ENCODE measurements at places on chromosomes 1 and 21.

DNA sequence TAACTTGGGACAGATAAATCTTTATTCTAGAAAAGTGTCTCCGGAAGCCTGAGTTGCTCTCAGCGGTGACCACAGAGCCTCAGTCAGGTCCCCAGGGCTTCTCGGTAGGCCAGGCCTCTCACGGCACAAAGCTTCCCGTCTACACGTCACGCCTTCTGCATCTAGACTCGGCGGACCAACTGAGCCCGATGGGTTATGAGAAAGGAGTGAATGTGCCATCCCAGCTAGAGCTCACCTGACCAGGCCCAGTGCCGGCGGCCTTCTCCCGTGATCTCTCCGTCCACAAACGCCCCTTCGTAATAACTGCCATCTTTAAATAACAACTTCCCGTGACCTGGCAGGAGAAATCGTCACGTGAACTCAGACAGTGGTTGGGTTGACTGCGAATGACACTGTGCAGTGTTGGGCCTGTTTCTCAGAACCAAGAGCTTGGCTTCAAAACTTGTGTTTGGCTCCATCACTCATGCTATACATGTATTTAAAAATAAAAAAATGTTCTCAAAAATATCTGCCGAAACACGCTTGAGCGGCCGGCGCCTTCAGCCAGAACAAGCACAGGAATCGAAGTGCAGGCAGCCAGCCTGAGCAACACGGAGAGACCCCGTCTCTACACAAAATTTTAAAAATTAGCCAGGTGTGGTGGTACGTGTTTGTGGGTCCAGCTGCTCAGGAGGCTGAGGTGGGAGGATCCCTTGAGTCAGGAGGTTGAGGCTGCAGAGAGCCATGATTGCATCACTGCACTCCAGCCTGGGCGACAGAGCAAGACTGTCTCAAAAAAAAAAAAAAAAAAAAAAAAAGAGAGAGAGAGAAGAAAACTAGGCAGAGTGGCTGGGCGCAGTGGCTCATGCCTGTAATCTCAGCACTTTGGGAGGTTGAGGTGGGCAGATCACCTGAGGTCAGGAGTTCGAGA is 3.1 kb downstream of the MORN1 start:
- DNase-seq, result no peak

- no peak for DNase-seq
These were observed 76.7 kb upstream of the ARHGEF16 start for GRCh38 chr1:3377604-3378279.

DNA sequence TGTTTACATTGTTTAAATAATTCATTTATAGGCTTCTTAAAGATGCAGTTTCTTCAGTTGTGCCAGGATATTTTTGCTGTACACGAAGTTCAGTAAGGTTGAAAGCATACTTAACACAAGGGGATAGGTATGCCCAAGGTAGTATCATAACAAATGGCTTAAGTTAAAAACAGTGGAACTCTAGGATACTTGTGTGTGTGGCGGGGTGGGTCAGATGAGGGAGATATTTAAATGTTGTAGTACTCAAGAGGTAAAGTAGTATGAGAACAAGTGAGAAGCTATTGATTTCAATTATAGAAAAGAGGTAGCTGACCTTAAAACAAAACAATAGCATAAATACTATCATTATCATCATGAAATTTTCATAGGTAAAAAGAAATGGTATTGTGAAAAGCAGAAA is 6.2 kb downstream of the LRRC7 start:
- DNase-seq, result no peak

DNA sequence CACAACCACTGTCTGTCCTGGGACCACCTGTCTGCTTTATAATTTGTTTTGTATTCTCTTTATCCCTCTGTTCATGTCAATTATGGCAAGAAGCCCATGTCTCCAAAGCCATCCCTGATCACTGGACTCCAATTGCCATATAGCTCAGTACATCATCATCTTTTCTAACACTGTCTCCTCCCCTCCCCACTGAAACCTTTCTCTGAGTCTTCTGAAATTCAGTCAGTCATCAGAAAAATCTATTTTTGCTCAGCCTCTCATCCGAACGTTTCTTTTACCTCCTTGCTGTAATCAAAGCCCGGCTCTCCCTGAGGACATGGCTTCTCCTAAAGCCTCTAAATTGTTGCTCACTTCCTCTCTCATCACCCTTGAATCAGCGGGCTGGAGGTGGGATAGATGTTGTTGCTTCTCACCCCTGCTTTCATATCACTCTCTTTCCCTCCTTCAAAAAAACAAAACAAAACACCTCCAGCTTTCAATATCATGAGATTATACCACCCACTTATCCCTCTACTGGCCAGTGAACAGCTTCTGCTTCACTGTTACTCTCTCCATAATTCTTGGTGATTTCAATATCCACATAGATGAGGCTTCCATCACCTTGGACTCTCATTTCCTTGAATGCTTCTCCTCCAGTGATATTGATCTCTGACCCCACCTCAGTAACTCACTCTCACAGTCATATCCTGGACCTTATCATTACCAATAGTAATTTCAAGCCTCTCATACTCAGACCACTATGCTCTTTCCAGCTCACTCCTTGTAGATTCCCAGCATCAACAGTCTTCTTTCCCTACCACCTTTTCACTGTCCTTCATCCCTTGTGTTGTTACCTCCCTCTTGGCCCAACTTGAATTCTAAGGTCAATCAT is 27.8 kb downstream of the RAB3B start:
- no peak for DNase-seq

DNA sequence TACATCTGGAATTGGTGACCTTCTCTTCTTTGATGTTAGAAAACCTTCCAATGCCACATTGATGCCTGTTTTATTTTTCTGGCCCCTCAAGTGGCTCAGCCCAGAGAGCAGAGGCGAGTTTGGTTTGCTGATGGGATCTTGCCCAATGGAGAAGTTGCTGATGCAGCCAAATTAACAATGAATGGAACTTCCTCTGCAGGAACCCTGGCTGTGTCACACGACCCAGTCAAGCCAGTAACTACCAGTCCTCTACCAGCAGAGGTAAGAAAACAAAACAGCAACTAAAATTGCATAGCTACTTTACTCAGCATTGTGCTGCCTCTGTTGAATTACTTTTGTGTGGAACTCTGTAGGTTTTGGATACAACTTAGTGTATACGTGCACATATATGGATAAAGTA is 97.6 kb downstream of the CC2D1B start:
- DNase-seq, result no peak

DNA sequence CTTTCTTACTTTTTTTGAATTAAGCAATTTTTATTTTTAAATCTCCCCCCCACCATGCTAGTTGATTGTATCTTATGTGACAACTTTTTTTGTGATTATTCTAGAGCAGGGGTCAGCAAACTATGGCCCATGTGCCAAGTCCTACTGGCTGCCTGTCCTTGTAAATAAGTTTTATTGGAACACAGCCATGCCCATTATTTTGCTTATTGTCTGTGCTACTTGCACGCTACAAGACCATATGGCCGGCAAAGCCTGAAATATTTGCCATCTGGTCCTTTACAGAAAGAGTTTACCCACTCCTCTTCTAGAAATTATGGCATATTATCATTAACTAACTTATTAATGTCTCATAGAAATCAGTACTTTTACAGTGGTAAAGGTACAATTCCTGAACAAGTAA is 51.7 kb downstream of the AK5 start:
- no peak for DNase-seq

GRCh38 chr1:178310685-178311105 is 186.1 kb downstream of the CLEC20A start:
- DNase-seq, result peak; percentile 54

- DNase-seq, result no peak
These were observed 209.6 kb upstream of the DPYD start for GRCh38 chr1:98130408-98130807.

DNA sequence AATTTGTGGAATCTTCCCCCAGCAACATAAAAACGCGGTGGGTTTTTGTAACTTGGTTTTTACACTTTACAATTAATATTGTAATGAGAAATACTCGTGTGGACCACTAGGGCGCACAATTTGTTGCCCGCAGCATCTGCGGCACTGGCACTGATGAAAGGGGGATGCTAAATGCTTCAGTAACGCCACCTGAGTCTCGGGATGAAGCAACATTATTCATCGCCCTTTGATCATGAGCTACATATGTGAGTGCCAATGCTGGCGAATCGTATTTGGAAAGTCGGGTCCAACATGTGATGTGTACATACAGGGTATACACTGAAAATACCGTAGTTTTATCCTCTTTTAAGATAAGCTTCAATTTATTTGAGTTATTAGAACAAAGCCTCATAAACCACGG is 34.2 kb upstream of the COX20 start:
- DNase-seq, result peak; percentile 46

- no peak for DNase-seq
These were observed 6.8 kb upstream of the IL24 start for GRCh38 chr1:206890125-206891060.

Measured in erythroblast (primary cell).